Aorta (tissue), 5 donors: ENCODE measurements at places on chromosomes 1 and 21.

DNA sequence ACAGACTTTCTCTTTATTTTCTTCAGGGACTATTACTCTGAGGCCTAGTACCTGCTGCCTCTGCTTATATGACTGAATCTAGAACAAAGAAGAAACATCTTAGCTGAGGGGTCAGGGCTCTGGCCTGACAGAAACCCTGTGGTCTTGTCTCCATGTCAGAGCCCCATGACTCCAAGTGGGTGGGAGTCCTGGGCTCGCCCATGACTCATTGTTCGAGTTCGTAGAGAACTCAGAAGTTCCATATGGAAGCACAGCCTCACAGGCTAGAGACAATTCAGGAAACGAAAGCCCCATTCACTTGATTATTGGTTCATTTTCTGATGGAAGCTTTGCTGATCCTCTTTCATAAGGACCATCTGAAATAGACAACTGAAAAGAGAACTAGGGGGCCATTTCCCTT lies 73.2 kb downstream of the CD58 start:
- DNase-seq, result no peak

- no peak for DNase-seq
Measured at GRCh38 chr1:75135573-75136194, 1.5 kb downstream of the LHX8 start.

DNA sequence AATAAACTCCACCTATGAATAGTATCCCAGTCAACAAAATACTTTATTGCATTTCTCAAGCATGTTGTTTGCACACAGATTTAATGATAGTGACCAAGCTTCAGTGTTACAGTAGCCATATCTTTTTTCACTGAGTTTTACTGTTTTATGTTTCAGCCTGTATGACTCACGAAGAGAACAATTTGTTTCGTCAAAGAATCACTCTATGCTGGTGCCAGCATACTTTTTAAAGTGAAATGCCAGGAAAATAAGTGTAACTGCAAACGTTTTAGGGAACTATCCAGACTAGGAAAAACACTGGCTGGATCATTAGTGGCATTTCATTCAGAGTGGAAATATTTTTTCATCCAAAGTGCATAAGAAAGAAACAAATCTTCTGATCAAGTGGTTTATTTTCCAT lies 210.8 kb downstream of the COL11A1 start:
- DNase-seq, result no peak

DNA sequence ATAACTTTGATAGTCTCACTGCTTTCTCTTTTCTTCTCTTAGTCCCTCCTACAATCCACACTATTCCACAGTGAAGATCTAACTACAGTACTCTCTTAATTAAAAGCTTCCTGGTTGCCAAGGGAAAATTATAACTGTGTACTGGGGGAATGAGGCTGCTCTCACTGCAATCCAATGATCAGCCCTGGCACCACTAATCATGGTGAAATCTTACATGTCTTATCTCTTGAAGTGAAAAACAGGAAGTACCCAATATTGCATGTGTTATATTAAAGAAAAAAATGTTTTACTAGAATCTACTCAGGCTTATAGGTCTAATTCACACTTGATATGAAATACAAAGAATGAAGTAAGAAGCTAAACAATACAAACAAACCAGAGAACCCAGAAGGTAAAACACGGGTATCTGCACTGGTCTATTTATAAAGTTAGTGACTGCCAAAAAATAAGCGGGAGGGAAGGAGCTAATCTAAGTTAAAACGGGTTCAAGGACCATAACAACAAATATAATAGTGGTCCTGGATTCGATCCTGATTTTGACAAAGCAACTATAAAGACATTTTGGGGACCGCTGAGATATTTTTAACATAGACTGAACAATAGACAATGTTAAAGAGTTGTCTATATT lies 57.5 kb downstream of the RGS2 start:
- DNase-seq, result no peak

DNA sequence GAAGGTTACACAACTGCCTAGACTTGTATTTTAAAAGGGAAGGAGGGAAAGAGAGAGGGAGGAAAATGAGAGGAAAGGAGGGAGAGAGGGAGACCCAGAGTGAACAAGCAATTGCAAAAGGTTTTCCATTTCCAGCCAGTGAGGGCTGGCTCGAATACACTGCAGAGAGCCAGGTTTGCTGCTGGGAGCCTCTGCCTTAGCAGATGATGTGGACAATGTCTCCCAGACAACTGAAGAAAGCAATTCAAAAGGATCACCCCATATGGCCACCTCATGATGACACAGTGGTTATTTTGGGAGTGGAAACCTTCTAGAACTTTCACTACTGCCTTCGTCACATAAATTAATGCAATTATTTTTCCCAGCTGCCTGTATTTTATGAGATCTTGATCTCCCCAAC lies 86.4 kb downstream of the BCAR3 start:
- DNase-seq, result no peak

DNA sequence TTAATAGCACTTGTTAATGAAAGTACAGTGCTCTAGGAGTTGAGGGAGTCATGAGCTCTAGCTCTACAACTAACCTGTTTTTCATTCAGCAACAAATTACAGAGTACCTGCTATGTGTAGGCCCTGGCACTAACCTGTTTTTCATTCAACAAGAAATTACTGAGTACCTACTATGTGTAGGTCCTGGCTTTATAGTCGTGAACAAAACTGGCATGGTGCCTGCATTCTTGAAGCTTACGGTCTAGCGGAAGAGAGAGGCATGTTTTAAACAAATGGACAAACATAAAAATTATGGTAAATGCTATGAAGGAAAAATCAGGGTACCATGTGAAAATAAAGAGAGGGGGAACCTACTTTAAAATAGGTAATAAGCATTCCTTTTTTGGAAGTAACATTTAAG lies 2.2 kb upstream of the UBAP2L start:
- no peak for DNase-seq

DNA sequence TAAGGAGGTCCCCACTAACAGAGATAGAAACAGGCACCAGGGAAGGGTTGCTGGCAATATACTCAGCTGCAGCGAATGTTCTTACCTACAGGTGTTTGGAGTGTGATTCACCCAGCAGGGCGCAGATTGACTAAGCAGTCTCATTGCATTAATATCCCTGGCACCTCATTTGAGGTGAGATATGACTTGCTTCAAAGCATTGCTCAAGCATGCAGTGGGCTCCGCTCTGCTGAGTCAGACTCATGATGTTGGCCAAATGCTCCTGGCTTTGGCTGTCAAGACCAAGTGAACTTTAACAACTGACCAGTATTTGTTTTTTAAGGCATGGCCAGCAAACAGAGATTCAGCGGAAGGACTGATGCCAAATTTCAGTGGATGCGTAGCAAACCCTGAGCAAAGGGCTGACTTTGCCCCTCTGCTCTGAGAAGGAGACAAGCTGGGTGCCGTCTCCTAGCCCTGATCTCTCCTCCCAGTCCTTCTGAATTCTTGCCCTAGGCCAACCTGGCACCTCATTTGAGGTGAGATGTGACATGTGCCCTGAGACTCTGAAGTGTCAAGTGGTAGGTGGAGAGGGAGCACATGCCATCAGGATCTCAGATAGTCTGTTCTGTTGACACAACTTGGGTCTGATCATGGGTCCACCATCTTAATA lies 187.1 kb upstream of the COA6 start:
- no peak for DNase-seq

- DNase-seq, result no peak
Measured at GRCh38 chr1:6646499-6647148, 22.0 kb downstream of the THAP3 start.

GRCh38 chr1:243924188-243924587 lies 74.1 kb upstream of the AKT3 start:
- DNase-seq, result no peak

- DNase-seq, result no peak
Measured at GRCh38 chr1:57464756-57465155, 40.9 kb upstream of the DAB1 start.

DNA sequence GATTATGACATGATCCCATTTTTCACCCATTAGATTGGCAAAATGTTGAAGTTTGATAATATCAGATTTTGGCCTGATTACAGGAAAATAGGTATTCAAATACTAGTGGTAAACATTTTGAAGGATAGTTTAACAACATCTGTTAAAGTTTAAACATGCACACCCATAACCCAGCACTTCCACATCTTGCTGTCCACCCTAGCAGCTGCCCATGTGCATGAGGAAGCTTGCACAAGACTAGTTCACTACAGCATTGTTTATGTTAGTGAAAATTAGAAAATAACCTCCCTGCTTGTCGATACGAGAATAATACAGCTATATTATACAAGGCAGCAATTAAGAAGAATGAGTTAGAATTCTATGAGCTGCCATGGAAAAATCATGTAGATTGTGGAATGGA lies 127.6 kb downstream of the C1orf21 start:
- DNase-seq, result no peak

GRCh38 chr1:24952413-24952841 lies 22.4 kb upstream of the RUNX3 start:
- DNase-seq, result no peak

- no peak for DNase-seq
Measured at GRCh38 chr1:62439652-62440371, 3.0 kb downstream of the USP1 start.

DNA sequence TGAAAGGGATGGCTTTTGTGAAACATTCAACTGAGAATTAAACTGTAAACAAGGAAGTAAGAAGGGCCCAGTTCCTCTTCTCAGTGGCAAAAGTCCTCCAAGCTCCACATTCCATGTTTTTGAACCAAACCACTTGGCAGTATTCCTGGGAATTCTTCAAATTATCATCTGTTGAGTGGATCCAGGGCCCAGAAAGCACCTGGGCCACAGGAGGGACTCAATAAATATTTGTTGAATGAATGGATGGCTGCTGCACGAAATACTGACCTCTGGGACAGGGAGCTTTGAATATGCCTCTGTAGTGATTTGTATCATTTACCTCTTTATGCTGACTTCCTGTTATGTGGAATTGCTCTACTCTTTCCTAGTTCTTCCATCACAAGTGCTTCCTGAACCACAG lies 4.7 kb downstream of the SLC35F3 start:
- DNase-seq, result no peak

- no peak for DNase-seq
Measured at GRCh38 chr1:227770812-227771211, 35.6 kb downstream of the SNAP47 start.

DNA sequence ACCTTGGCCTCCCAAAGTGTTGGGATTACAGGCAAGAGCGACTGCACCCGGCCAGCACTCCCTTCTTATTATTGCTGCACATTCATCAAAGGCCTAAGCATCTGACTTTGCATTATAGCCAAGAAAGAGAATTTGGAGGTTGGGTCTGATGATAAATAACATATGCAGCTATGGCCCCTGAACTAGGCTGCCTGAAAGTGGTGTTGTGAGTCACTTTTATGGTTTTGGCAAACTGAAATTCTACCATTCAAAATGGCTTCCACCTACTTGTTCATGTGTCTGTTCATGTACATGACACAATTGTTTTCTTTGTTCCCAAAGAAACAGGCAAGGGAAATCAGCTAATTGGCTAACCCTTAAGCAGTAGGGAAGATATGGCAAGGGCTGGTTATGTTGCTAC lies 25.0 kb upstream of the UAP1 start:
- no peak for DNase-seq

- DNase-seq, result peak; percentile 57
Measured at GRCh38 chr1:43277116-43277876, 7.5 kb downstream of the TMEM125 start.

DNA sequence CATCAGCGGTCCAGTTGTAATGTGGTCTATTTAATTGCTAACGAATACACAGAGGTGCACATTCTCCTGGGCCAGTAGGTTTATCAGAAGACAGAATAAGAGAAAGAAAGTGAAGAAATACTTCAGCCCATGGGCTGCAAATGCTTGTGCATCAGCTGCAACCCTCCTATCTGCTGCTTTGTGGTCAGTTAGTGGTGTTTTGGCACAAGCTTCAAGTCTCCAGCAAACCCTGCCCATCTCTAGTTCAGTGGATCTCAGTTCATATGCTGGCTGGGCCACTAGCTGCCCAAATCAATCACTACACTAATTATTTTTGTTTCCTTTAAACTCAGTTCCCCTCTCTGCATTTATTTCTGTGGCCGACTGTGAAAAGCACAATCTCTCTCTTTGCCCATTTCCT lies 124.2 kb downstream of the KCNJ6 start:
- no peak for DNase-seq

GRCh38 chr1:5936621-5937372 lies 55.4 kb downstream of the NPHP4 start:
- no peak for DNase-seq

DNA sequence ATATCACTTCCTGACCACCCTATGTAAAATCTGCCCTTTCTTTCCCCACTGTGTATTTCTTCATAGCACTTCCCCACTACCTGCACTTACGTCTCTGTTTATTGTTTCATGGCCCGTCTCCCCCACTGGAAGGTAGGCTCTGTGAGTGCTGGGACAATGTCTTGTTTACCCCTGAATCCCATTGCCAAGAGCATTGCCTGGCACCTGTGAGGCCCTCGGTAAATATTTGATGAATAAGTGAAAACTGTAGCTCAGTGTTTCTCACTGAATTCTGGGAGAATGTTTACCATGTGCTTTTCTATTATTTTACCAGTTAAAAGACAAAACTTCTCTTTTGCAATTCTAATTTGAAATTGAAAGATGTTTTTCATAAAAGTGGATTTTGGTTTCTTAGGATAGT lies 11.8 kb downstream of the NFASC start:
- DNase-seq, result no peak

- no peak for DNase-seq
Measured at GRCh38 chr1:222759451-222760035, 22.5 kb downstream of the FAM177B start.

- DNase-seq, result no peak
Measured at GRCh38 chr1:16006552-16007485, 2.8 kb downstream of the SRARP start.

- no peak for DNase-seq
Measured at GRCh38 chr1:154448331-154448811, 43.2 kb downstream of the IL6R start.

GRCh38 chr1:187481581-187482148 lies 652.9 kb downstream of the PLA2G4A start:
- DNase-seq, result no peak

DNA sequence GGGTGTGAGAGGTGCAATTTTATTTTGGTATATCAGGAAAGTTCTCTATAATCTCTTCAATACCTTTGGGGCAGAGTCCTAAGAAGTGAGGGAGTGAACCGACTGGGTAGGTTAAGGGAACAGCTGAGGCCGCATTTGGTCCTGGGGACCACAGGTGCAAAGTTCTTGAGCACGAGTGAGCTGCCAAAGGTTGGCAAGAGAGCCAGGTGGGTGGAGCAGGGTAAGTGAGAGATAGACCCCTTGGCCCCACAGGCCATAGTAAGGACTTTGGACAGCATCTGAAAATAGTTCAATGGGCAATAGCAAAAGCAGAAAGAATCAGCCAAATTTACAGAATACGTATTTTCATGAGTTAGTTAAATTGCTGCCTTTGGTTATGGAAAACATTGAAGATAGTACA lies 11.0 kb upstream of the NID1 start:
- DNase-seq, result no peak

- no peak for DNase-seq
Measured at GRCh38 chr1:53899708-53900107, 5.7 kb downstream of the DIO1 start.

- no peak for DNase-seq
Measured at GRCh38 chr1:69567652-69568420, at the start of gene LRRC7. Gene LRRC7 (plus strand): TSS chr1:69567922. CDS start chr1:69568640, 718 bp downstream.

DNA sequence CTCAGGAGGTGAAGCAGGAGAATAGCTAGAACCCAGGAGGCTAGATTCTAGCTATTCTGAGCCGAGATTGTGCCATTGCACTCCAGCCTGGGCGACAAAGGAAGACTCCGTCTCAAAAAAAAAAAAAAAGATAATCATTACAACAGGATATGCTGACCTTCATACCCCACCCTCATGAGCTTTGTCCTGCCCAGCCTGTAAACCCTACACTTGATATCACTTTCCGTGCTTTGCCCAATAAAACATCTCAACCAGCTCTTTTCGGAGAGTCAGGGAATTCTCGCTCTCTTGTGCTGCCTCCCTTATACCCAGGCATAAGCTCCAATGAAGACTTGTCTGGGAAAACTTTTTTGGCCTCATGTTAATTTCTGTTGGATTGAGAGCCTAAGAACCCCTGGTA lies 1.5 kb upstream of the TRNAU1AP start:
- no peak for DNase-seq
